ENCODE measurements at places on chromosomes 2 and 18.

DNA sequence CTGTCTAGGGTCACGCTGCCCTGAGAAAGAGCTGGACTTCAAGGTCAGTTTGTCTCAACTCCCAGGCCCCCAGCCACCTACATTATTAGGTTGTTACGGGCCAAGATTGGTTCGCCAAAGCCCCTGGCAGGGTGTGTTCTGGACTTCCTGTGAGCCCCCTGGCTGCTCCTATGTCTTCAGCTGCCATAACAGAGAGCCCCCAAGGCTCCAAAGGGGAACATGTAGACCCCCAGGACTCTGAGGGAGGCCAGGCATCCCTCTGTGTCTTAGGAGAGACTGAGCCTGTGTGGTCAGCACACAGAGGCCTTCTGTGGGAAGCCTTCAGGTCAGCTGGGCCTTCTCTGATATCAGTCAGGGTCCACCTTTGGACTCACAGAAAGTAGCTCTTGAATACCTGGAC lies 58.3 kb downstream of the INHBB start:
- no peak for DNase-seq

DNA sequence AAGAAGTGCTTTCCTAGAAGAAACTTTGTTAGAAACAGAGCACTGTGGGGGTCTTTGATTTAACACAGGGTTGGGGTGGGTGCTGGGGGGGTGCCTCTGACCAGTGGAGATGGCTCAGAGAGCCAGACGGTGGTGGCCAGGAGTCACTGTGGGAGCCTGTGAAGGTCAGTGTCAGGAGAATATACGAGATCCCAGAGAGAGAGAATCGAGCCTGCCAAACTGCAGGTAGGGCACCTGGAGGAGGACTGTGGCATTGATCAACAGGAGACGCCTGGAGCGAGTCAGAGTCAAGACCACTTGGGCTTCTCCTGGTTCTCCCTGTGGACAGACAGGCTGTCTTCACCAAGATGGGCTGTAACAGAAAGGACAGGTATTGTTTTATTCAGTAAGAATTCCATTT lies 136.5 kb upstream of the TWIST2 start:
- no peak for DNase-seq

GRCh38 chr2:203623661-203624060 lies 82.8 kb upstream of the CD28 start:
- DNase-seq, result no peak

- no peak for DNase-seq
Measured at GRCh38 chr2:73894475-73894850, 1.7 kb downstream of the ACTG2 start.

DNA sequence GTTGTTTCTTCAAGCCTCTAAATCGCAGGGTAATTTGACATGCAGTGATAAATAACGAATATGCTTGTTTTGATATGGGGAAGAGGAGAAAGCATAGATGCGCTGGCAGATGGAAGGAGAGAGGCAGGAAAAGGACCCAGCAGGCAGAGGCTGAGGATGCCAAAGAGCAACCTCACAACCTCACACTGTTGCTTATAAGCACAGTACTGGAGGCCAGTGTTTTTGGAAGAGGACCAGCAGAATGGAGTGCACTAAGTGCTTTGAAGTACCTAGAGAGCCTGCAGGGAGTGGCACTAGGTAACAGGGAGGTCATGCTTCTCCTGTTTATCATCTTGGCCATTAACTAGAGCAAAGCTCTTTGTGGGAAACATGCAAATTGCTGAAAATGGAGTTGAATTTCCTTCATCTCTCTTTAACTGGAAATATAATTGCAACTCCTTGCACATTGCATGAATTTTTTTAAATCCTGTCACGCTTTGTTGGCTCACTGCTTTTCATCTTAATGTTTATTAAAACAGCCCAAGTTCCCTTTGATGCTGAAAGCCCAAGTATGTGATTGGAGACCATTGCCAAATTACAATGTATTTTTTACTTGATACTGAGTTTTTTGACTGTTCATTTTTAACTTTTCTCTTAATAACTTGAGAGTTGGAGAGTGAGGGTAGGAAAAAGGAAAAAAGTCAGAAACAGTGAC lies 236.4 kb downstream of the LRRTM1 start:
- DNase-seq, result no peak

DNA sequence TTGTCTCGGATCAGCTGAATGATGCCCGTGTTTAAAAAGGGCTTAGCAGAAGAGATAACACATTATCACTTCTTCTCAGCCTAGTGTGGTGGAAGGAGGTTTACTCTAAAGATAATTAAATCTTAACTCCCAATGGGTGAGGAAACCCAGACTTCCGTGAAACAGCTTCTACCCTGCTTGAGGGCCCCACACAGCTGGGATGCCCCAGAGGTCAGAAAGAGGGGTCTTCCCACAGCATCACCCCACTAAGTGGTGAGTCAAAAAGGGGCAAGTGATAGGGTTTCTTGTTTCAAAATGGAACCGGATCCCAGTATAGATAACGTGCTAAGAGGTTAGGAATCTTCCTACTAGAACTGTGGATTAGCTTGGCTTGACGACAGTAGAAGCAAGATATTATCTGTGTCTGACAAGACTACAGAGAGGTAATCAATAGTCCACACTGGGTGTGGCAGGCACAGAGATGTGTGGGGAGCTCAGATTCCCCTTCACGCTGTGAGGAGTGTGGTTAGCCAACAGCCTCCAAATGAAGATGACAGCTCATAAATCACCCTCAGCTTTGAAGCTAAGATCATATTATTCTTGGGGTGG lies 129.6 kb upstream of the COPS8 start:
- DNase-seq, result no peak

DNA sequence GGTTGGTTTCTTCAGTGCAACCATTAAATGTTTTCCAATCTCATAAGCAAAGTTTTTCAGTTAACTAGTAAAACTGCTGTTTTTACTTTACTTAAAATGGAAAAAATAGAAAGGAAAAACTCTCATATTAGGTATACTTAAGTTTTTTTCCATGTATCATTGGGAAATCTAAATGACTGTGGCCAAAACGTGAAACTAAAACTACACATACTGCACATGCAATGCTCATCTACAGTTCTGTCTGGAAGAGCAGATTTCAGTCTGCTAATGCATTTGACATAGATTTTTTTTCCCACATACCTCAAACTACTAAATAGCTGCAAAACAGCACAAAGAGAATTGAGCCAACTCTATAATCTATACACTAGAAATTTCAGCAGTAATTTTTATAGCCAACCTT lies 62.6 kb downstream of the COL5A2 start:
- DNase-seq, result no peak

All from GM13976 (cell line).